ENCODE measurements at places on chromosomes 12 and 14.

GRCh38 chr14:50997712-50998111, 53.4 kb upstream of the PYGL start:
- peak; percentile 67 for DNase-seq

DNA sequence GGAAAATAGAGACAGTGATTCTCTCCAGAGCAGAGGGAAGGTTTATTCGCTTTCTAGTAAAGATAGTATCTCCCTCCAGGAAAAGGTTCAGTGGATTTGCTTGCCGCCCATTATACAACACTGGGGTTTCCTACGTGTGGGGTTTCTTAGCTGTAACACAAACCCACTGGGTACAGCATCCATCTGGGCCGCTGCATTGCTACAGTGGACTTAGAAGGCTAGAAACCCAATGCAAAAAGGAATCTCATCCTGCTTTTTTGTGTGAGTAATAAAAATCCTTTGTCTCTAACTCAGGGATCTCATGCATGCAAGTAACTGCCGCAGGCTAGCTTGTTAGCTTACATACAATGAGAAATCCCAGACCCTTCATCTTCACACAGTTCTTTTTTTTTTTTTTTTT, 67.1 kb upstream of the BCL2L14 start:
- DNase-seq, result peak; percentile 46

- DNase-seq, result peak; percentile 10
Observed at GRCh38 chr12:38053655-38054464, 262.7 kb upstream of the ALG10B start.

DNA sequence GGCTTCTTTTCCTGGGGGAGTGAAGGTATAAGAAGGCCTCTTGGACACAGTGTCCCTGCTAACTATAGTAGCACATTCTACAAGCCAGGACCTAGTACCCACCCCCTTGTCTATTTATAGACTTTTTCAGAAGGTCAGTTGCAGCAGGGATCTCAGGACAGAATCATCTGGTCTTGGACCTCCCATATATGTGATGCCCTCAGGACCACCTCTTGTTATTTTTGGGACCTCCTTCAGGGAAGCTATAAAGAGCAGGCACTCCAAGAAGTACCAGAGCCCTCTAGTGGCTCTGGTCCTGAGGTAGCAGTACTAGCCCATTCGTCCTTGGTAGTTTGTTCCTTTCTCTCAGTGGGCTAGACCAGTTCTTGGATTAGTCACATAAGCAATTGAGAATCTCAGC, 4.3 kb downstream of the COQ10A start:
- DNase-seq, result peak; percentile 64

GRCh38 chr14:79051742-79052141, 881.6 kb downstream of the NRXN3 start:
- no peak for DNase-seq

GRCh38 chr14:100914597-100915021, 11.1 kb upstream of the RTL1 start:
- DNase-seq, result no peak

DNA sequence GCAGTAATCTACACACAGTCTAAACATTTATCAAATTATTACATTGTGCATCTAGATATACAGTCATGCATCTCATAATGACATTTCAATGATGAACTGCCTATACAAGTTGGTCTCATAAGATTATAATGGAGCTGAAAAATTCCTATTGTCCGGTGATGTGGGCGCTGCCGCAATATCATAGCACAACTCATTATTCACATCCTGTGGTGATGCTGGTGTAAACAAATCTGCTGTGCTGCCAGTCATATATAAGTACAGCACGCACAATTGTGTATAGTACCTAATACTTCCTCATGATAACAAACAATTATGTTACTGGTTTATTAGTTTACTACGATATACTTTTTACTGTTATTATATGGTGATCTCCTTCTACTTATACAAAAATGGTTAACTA, 768.8 kb upstream of the NOVA1 start:
- no peak for DNase-seq

DNA sequence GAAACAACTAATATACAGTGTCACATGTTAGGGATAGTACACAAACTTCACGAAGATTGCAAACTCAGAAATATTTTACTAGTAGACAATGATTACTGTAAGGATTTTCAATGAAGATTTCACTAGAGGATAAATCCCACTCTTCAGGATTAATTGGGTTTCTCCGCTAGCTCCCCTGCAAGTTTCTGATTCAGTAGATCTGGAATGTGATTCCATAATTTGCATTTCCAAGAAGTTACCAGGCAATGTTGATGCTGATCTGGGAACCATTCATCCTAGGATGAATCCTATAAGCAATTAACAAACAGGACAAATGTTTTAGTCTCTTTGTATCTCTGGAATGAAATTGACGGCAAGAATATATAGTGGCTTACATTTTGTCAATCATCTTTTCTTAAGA, 272.4 kb downstream of the ALX1 start:
- DNase-seq, result no peak

GRCh38 chr12:1222858-1223639, 232.0 kb downstream of the ERC1 start:
- no peak for DNase-seq

DNA sequence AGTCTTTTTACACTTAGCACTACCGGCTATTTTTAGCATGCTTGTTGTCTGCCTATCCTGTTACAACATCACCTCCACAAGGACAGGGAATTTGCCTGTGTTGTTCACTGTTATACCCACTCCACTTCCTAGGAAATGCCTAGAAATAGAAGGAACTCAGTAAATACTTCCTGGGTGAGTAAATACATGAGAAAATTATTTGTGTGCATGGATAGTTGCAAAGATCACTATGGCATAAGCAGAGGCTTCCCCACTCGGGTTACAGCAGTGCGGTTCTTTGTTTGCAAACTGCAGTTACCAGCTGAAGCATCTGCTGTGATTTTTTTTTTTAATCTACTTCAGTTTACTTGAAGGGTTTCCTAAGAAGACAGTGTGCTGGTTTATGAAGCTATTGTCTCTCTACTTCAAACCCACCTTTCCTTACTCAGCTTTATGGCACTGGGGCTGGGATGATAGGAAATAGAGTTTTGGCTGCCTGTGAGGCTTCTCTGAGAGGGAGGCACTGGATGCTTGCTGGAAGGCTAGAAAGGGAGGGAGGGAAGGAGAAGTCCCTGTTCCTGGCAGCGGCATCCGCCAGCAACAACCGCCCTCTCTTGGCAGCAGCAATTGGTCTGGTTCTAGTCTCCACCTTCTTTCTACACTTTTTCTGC, 29.0 kb downstream of the PDE6H start:
- DNase-seq, result peak; percentile 67

- peak; percentile 32 for DNase-seq
Observed at GRCh38 chr12:98198261-98198982, 317.0 kb upstream of the TMPO start.

DNA sequence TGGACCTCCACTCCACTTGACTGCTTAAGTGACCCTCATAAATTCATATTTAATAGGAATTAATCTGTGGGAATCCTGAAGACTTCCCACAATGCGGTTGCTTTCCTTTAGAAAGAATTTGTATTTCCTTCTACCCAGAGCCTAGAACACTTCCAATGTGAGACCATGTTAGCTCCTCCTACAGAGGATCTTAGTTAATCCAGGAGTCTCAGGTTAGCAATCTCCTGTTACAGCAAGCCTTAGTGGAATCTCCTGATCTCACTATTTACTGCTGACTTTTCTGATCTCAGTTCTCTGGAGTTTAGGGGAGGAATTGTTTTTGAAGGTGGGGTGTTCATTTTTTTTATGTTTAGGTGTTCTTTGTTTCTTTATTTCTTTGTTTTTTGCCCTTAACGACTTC, 186.0 kb downstream of the SLC25A21 start:
- peak; percentile 26 for DNase-seq

GRCh38 chr14:58878439-58879139, 240.8 kb downstream of the DACT1 start:
- peak; percentile 66 for DNase-seq

DNA sequence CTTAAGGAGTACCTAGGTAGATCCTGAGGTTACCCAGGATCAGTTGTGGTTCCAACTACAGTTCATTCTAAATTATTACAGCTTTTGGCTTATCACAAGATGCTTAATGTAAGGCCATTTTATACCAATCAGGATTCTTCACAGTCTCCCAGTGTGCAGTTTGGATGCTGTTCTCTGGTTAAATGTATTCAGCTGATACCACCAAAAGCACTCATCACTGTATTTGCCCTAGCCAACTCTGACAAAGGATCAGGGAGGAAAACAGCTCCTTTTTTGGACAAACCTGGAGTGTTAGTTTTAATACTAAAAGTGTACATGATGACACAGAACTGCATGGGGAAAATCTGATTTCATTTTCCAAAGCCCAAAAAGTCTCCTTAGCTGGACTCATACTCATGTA, 19.5 kb downstream of the DMAC2L start:
- no peak for DNase-seq

DNA sequence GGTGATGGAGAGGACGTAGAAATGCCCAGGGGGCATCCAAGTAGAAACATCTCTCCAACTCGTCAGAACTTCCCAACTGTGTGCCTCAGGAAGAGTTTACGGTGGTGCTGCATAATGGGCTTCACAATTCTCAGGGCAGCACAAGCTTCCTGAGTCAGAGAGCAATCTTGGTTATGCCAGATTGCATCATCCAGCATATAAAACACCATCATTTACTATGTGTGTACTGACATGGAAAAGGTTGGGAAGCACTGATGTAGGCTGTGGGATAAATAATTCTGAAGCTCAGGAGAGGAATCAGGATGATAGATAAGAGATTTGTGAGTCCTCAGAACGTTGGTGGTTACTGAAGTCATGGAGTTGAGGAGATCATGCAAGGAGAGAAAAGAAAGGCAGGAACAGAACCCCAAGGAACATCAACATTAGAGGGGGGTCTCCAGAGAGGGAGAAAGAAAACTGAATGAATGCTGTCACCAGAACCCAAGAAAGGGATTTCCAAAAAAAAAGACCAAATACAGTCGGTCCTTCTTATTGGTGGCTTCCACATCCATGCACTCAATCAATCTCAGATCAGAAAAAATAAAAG, 4.7 kb upstream of the NCKAP5L start:
- no peak for DNase-seq

DNA sequence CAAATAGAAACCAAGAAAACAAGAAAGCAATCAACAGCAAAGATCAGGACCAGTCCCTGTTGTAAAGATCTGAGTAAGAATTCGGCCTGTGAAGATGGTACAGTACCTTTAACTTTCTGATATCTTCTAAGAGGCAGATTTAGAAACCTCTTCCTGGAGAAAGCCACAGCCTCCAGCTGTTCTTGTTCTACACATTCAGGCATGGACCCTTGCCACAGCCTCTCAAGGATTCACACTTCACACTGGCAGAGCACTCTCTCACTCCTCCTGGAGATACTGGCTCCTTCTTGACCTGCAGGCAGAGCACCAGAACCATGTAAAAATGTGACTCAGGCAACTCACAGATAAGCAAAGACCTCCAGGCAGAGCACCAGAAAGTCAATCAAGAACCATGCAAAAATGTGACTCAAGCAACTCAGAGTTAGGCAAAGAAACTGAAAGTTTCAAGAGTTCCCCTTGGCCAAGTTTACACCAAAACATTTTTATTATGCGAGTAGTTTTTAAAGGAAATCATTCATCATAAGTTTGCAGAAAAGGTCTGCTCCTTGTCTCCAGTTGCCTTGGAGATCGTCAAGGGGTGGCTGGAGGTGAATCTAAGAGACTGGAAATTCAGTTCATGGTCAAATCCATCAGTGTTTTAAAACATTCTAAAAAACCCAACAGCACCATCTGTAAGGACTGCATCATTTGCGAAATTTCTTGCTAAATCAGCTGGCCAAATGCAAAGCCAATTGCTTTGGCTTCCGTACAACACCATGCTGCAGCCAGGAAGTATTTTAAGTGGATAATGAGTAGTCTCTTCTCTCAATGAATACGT, 119.3 kb upstream of the MDM1 start:
- peak; percentile 80 for DNase-seq

GRCh38 chr14:71070169-71070568, 162.9 kb downstream of the PCNX1 start:
- no peak for DNase-seq

- DNase-seq, result no peak
Observed at GRCh38 chr12:10737249-10737648, 14.1 kb upstream of the YBX3 start.

DNA sequence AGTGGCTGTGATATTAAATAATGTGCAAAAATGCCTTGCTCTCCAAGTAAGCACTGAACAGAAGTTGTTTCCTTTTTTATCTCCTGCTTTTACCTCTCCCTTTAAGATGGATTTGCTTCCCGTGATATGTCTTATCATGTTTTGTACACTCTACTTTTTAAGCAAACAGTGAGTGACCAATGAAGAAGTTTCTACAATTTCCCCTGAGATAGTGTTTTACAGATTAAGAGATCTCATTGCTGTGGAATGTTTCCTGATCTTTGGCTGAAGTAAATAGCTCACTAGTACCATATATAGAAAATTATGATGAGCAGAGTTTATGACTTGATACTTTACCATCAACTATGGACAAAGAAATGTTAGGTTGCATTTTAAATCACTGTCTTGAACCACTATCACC, 184.8 kb upstream of the PDE3A start:
- no peak for DNase-seq

DNA sequence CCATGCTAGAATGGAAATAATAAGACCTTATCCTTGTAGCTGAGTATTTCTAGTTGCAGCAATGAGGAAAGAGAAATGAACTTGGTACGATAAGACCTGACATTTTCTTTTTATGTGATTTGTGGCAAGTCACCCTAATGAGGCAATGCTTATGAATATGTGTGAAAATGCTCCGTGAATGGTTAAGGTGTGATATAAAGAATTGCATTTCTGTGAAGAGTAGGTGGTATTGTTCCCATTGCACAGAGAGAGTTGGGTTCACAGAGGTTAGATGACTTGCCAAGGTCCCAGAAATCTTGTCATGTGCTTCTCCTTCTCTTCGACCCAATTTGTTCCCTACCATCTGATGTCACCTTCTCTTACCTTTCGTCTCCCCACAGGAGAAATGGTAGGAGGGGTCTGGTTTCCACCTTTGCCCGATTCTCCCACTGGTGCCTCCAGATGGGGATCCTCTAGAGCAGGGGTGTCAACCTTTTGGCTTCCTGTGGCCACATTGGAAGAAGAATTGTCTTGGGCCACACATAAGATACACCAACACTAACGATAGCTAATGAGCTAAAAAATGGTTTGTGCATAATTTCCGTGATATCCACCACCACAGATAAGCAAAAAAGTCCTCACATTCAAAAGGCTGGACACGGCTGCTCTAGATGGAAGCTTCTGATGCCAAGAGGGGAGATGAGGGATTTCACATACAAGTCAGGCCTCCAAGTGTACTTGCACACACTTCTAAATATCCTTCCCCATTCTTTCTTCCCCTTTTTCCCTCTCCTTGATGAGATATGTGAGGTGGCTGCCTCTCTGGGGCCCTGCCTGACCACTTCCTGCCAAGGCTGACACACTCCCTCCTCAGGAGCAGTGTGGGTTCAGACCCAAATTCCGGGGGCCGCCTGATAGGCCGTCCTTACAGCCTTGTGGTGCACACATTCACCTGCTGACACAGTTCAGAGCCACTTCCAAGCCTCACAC, 96.1 kb downstream of the PLXNC1 start:
- DNase-seq, result no peak

- DNase-seq, result no peak
Observed at GRCh38 chr14:23627961-23628360, 8.2 kb upstream of the DHRS2 start.

- no peak for DNase-seq
Observed at GRCh38 chr14:88258021-88258420, 65.0 kb downstream of the KCNK10 start.

- DNase-seq, result peak; percentile 43
Observed at GRCh38 chr12:46680506-46680905, 145.3 kb downstream of the SLC38A4 start.

- no peak for DNase-seq
Observed at GRCh38 chr14:51610771-51611170, 40.9 kb upstream of the FRMD6 start.

GRCh38 chr12:90090929-90091651, 382.5 kb upstream of the ATP2B1 start:
- DNase-seq, result peak; percentile 90

- peak; percentile 71 for DNase-seq
Observed at GRCh38 chr12:123102366-123102765, 48.5 kb downstream of the PITPNM2 start.
